ENCODE measurements at places on chromosomes 5 and 9. TPM values are rescaled to one million over a fixed set of nuclear protein-coding genes. Genes with fewer than 3 reads are reported as not detected.

GRCh38 chr5:111364992-111365391 is 140.8 kb downstream of the CAMK4 start:
- no peak for DNase-seq

DNA sequence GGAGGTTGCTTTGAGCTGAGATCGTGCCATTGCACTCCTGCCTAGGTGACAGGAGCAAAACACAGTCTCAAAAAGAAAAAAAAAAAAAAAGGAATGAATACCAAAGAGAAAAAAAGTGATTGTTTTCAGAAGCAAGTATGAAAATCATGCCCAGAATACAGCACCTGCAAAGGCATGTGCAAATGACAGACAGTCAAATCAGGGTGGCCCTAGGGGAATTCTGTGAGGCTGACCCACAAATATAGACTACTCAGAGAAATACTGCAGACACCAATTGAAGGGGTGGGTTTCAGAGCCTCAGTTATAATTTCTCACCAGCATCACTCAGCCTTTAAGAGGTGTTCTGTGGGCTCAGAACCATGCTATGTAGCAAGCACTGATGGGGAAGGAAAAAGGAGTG is 28.6 kb downstream of the DCAF12 start:
- no peak for DNase-seq

- no peak for DNase-seq
Observed at GRCh38 chr5:132205385-132206125, 22.1 kb downstream of the P4HA2 start.

- no peak for DNase-seq
Observed at GRCh38 chr5:16600397-16600796, 16.4 kb downstream of the RETREG1 start.

- no peak for DNase-seq
Observed at GRCh38 chr5:124868676-124869075, 122.2 kb upstream of the ZNF608 start.

- peak; percentile 82 for DNase-seq
Observed at GRCh38 chr9:91164724-91165520, 196.8 kb downstream of the AUH start.

DNA sequence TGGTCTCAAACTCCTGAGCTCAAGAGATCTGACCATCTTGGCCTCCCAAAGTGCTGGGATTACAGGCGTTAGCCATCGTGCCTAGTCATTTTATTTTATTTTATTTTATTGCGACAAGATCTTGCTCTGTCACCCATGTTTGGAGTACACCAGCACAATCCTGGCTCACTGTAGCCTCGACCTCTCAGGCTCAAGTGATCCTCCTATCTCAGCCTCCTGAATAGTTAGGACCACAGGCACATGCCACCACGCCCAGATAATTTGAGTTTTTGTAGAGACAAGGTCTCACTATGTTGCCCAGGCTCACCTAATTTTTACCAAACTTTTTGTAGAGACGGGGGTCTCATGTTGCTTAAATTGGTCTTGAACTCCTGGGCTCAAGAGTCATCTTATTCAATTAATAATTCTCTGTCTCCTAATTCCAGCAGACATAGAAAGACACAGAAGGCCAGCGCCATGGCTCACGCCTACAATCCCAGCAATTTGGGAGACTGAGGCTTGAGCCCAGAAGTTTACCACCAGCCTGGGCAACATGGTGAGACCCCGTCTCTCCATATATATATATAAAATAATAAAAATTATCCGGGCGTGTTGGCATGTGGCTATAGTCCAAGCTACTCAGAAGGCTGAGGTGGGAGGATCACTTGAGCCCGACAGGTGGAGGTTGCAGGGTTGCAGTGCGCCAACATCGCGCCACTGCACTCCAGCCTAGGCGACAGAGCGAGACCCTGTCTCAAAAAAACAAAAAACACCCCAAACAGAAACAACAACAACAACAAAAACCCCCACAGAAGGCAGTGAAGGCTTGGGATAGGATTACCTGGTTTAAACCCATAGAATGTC is 1.0 kb upstream of the UBAP1 start:
- no peak for DNase-seq

DNA sequence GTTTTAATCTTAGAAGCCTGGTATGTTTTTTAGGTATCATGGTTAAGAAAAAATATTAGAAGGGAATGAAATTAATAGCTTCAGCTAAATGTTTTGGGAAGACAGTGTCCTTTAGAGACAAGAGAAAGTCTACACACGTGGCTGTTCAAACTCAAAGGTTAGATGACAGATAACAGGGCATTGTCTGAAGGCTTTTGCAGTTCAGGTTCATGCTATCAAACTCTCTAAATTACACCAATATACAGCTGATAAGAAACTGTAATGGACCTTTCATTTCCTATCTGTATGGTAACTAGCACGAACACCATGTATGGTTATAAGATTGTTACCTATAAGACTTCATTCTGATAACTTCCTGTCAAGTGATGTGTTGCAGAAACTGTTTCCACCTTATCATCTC is 240.6 kb upstream of the MEF2C start:
- DNase-seq = no peak

- DNase-seq = no peak
Observed at GRCh38 chr5:102858221-102858620, 103.1 kb downstream of the PAM start.

DNA sequence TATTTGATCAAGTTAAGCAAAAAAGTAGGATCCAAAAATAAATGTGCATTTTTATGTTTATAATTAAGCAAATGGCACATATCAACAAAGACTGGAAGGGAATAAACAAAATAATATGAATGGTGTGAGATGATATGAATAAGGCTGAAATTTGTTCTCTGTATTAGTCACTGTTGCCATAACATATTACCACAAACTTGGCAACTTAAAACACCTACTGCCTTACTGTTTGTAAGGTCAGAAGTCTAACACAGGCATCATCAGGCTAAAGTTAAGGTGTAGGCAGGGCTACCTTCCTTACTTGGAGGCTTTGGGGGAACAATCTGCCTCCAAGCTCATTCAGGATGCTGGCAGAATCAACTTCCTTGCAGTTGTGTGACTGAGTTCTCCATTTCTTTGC is 19.3 kb downstream of the PGGT1B start:
- no peak for DNase-seq

GRCh38 chr9:111456529-111456928 is 27.7 kb downstream of the ECPAS start:
- no peak for DNase-seq

PALM2AKAP2 gene
- total RNA-seq = 0.54 TPM

CDX1 gene
- 0.29 TPM for total RNA-seq

IFNA21 gene
- not detected for total RNA-seq

Measured in Caco-2 (cell line).